ENCODE measurements at places on chromosomes 4 and X.

DNA sequence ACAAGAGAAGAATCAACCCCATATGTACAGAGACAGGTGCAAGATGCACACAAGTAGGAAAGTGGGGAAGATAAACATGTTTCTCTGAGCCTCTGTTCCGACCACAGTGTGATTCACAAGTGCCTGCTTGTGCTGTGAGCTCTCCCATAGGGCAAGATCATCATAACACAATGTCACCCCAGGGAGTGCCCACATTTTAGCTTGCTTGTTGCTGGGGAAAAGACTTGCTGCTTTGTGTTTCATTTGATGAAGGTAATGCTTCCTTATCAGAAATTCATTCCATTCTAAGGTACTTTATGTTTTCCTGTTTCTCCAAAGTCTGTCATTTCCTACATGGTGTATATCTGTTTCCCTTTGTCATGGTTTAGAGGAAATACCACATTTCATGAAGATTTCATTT, 304.5 kb upstream of the DIPK2B start:
- no peak for DNase-seq

- DNase-seq: no peak
These were observed 42.8 kb downstream of the AREG start for GRCh38 chr4:74487771-74488170.

DNA sequence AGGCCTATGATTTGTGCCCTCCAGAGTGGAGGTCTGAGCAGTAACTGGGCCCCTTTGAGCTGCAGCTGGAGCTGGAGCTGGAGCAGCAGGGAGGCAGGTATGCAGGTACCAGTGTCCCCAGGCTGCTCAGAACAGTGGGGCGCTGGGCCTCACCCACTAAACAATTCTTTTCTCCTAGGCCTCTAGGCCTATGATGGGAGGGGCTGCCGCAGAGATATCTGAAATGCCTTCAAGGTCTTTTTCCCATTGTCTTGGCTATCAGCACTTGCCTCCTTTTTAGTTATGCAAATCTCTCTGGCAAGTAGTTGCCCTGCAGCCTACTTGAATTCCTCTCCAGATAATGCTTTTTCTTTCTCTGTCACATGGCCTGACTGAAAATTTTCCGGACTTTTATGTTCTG, 79.7 kb upstream of the OTUD4 start:
- DNase-seq: no peak

- DNase-seq: no peak
These were observed 262.6 kb downstream of the CENPC start for GRCh38 chr4:67282749-67283148.

- no peak for DNase-seq
These were observed 46.7 kb downstream of the DTHD1 start for GRCh38 chr4:36328130-36328529.

GRCh38 chrX:120453985-120454384, 15.1 kb downstream of the LAMP2 start:
- DNase-seq: no peak

GRCh38 chr4:6526156-6526555, 48.8 kb upstream of the MAN2B2 start:
- no peak for DNase-seq

- no peak for DNase-seq
These were observed 26.4 kb downstream of the CYTL1 start for GRCh38 chr4:4992833-4993232.

GRCh38 chr4:139633661-139634060, 32.0 kb upstream of the MGST2 start:
- DNase-seq: no peak

GRCh38 chr4:154082760-154083535, 294.1 kb upstream of the SFRP2 start:
- DNase-seq: no peak

DNA sequence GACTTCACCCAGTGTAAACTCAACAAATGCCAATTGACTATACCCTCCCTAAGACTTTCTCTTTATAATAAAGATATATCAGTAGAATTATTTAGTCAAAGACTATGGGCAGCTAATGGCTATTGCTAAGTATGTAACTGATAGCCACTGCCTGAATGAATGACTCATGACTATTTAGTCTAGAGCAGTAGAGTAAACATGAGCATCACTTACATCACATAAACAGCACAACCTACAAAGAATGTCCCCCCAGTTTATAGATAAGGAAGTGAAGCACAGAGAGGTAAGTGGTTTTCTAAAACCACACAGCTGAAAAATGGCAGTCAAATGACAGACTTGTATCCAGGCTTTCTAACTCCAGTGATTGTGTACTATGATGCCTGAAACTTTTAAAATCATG, 507.0 kb downstream of the PPARGC1A start:
- no peak for DNase-seq

DNA sequence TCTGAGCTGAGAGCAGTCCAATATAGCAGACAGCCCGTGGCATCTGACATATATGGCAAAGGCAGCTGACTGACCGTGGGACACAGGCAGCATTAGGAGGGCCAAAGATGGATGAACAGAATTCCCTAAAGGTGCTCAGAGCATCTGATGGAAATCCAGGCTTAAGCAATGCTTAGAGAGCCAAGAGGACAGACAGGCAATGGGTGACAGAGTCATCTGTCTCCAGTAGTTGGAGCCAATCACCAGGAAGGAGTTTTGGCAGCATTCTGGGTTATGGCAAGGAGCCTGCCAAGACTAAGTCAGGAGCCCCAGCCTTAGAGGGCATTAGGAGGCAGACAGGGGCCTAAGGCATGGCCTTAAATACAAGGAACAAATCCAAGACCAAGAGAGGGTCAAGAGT, 153.3 kb upstream of the USP9X start:
- DNase-seq: no peak

GRCh38 chr4:159107203-159107925, 4.5 kb downstream of the RAPGEF2 start:
- DNase-seq: no peak

DNA sequence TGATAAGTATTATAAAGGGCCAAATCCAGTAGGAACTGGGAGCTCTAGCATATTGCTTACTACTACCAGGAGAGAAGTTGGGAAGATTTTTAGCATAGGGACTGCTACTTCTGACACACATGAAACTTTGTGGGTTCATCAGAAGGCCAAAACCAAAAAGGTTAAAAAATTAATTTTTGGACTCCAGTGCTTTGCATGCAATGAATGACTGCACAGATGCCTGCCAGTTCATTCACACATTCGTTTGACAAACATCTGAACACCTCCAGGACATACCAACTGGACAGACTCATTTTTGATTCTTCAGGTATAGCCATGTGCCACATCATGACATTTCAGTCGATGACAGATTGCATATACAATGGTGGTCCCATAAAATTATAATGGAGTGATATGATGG, 79.8 kb downstream of the MID1IP1 start:
- DNase-seq: no peak

DNA sequence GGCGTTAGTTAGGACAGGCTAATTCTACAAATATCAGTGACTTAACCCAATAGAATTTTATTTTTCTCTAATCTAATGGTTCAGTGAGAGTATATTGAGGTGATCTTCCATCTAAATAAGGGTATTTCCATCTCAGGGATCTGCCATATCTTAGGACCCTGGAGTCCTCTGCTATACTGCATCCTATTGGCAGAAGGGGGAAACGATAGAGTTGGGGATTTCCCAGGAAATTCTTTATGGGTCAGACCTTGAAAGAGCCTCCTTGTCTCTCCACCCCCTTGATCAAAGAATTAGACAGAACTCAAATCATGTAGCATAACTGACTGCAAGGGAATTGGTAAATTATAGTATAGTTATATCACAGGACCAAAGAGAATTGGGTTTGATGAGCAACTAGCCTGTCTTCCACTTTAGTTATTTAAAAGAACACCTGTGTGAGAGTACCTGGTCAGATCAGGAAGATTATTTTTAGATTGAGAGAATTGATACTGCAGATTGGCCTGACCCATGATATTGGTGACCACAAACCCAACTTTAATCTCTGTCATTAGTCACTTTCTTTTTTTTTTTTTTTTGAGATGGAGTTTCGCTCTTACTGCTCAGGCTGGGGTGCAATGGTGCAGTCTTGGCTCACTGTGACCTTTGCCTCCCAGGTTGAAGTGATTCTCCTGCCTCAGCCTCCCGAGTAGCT, 25.6 kb downstream of the SMARCA5 start:
- no peak for DNase-seq

- no peak for DNase-seq
These were observed 192.2 kb upstream of the LEF1 start for GRCh38 chr4:108360754-108361445.

- no peak for DNase-seq
These were observed 72.3 kb upstream of the SH3RF1 start for GRCh38 chr4:169342906-169343564.

- DNase-seq: no peak
These were observed 648.8 kb downstream of the IQCM start for GRCh38 chr4:149166876-149167275.

GRCh38 chr4:129046055-129046959, 47.0 kb downstream of the SCLT1 start:
- DNase-seq: no peak

GRCh38 chr4:61817071-61817470, 616.9 kb downstream of the ADGRL3 start:
- no peak for DNase-seq

All from stimulated activated CD8-positive, alpha-beta memory T cell treated with anti-CD3 and anti-CD28 coated beads, Interleukin-4, amount 100 ng/mL, for 1 hour (primary cell).